ENCODE measurements at places on chromosomes 5 and 9.

DNA sequence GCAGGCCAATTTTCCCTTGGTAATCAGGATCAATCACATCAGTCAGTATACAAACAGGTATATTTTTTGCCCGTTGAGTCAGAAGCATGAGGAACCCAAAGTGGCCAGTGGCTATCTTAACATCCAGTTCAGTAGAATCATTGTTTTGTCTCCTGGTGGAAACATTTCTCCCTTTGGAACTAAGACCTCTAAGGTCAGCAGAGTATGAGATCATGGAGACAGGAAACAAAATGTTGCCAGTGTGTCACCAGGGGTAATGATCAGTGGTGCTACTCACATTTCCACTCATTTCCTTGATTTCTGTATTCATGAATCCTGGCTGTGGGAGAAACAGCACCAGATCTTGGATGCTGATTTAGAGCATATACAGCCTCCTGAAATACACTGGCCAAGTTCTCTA, 553.0 kb downstream of the CSNK1G3 start:
- DNase-seq: no peak

DNA sequence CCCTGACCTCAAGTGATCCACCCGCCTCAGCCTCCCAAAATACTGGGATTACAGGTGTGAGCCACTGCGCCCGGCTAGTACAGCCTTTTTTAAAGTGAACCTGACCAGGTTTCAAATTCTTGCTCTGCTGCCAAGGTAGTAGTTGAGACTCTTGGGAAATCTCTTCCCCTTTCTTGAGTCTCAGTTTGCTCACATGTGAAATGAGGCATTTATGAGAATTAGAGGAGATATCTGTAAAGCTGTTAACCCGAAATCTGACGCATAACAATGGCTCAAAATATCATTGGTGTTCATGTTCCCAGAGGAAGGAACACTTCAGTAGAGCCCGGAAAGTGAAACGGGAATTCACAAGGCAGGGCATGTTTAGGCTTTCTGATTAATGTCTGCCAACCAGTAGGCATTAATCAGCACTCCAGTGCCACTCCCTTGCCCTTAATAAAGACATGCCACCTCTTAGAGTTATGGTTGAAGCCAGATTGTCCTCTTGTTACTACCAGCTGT, 1.5 kb downstream of the ARPC5L start:
- DNase-seq: no peak

GRCh38 chr9:114968671-114969070, 38.3 kb upstream of the TNFSF8 start:
- DNase-seq: no peak

- DNase-seq: no peak
Measured at GRCh38 chr5:73327908-73328455, 120.6 kb downstream of the FOXD1 start.

GRCh38 chr5:59218424-59219045, 635.7 kb downstream of the RAB3C start:
- DNase-seq: no peak

DNA sequence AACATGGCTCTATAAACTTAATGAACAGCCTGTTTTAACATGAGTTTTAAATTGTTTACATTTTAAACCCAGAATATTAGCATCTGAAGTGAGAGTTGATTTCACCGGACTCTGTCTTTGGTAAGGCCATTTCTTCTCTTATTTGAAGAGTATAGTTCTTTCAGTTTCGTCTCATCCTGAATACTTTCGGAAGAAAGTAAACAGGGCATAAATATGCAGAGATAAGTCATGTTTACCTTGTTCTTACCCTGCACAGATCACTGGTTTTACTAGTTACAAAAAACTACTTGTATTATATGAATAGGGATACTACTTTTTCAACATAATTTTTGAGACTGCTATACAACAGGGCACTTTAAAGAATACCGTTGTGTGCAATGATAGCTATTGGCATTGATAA, 656.3 kb upstream of the ZNF608 start:
- no peak for DNase-seq

GRCh38 chr9:97848480-97849237, 4.4 kb upstream of the FOXE1 start:
- DNase-seq: no peak

DNA sequence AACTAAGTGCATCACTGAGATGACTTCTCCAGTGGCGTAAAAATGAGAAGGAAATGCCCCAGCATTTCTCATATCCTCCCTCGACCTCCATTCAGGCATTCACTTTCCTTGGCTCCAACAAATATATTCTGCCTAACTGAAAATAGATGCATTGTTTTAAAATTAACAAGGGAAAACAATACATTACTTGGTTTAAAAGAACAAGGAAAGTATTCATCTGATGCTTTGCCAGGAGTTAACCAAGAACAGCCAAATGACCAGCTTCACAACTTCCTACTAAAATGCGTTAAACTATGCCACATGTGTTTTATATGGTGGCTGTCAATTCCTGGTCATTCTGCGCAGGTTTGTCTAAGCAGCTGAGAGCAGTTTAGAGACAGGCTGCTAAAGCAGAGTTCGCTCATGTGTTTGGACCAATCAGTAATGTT, 121.4 kb downstream of the GNAQ start:
- no peak for DNase-seq

Data from GM19239 (cell line).